ENCODE measurements at places on chromosomes 6 and 20.

DNA sequence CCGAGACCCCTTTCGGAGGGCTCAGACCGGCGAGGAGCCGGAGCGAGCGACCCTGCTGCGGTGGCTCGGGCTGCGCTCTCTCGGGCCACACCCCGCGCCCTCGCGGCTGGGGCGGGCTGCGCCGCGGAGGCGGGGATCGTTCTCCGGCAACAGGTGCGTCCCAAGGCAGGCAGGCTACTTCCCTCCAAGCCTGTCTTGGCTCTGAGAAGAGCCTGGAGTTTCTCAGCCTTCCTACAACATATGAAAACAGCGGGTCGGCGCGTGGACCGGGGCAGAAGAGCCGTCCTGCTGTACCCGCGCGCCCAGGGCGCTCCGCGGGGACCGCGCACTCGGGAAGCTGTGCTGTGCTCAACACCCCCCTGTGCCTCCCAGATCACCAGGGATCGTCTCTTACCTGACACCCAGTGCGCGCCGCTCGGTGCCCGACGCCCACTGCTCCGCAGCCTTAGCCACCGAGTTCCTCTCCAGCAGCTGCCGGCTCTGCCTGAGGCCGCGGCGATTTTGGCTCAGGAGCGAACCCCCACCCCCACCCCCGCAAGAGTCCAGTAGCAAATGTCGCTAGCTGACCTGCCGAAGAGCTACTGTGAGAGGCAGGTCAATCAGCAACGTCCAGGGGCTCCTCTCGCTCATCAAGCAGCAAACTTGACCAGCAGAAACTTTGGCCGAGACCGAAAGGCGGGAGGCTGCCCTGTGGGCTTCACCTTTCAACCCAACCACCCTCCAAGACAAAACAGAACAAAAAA, 3.7 kb upstream of the OLIG3 start:
- peak overlapping the region; percentile 64 for H3K4me3 ChIP-seq
- no peak for DNase-seq
- peaks cover 81% of the 10 kb centered on the region for H3K27me3 ChIP-seq
- H3K27ac ChIP-seq, result no peak overlapping the region
- H3K36me3 ChIP-seq, result peaks cover 5% of the 10 kb centered on the region
- peaks cover 48% of the 10 kb centered on the region for H3K4me1 ChIP-seq

DNA sequence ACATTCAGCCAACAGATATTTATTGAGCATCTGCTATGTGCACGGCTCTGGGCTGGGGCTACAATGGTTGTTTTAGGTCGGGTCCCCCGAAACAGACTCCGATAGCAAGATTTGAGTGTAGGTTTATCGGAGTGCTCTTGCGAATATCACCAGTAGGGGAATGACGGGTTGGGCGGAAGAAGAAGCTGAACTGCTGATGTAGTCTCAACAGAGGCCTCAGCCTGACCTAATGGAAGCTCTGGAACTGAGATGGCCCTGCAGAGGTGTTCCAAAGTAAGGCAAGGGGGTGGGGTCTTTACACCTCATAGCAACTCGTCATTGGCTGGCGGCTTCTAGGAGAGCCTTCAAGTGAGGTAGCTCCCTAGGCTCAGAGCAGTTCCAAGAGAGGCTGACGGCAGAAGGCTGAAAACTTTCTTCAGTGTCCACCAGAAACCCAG, 1.1 kb downstream of the L3MBTL1 start:
- peaks cover 6% of the 10 kb centered on the region for H3K4me1 ChIP-seq
- H3K27me3 ChIP-seq, result peaks cover 37% of the 10 kb centered on the region
- no peak for DNase-seq
- no peak overlapping the region for H3K27ac ChIP-seq

DNA sequence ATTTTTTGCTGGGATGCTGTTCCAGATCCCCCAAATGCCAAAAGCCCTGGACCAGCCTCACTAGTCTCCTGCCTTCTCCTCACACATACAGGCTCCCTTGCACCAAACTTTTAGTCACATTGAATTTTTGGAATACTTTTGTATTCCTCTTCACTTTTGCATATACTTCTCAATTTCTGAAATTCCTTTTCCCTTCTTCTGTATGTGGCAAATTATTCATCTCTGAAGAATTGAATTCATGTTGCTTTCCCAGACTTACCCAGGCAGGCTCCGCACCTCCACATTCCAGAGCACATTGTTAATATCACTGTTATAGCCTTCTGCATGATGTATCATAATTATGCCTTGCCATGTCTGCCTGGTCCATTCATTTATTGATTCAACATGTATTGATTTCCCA, 255.3 kb upstream of the POU3F2 start:
- H3K4me1 ChIP-seq, result no peaks in the 10 kb centered on the region
- H3K27me3 ChIP-seq, result no peaks in the 10 kb centered on the region

GRCh38 chr20:36919715-36920333, 31.7 kb downstream of the SAMHD1 start:
- DNase-seq, result no peak
- H3K4me1 ChIP-seq, result peaks cover 6% of the 10 kb centered on the region
- H3K4me3 ChIP-seq, result no peak overlapping the region
- H3K27ac ChIP-seq, result no peak overlapping the region
- no peaks in the 10 kb centered on the region for H3K27me3 ChIP-seq

DNA sequence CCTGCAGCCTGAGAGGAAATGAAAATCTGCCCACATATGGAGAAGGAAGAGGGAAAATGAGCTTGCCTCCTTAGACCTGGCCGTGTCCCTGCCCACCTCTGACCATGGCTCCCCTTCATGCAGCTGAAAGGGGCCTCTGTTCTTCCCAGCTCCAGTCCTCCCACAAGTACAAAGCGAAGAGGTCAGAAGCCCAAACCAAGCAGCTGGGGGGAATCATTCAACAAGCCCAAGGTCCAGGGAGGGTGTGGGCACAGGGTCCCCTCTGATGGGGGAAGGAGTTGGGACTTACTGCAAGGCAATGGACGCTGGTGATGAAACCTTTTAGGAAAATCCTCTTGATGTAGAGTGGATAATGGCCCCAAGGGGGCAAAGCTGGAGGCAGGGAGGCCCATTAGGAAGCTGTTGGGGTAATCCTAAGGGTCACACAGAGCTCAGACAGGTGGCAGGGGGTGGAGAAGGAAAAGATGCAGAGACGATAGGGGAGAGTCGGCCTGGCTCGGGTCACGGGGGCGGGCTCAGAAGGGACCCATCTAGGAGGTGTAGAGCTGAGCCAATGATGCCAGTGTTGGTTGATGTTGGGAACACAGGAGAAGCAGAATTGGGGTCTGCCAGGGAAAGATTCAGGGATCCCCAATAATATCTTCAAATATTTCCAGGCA, 16.1 kb upstream of the GRM4 start:
- H3K27me3 ChIP-seq, result peaks cover 28% of the 10 kb centered on the region
- no peaks in the 10 kb centered on the region for H3K4me1 ChIP-seq
- H3K27ac ChIP-seq, result no peak overlapping the region

GRCh38 chr20:53592992-53593465, 610 bp downstream of the ZNF217 start:
- DNase-seq, result no peak
- peaks cover 39% of the 10 kb centered on the region for H3K4me1 ChIP-seq
- H3K27me3 ChIP-seq, result no peaks in the 10 kb centered on the region
- H3K27ac ChIP-seq, result peak overlapping the region; percentile 99

DNA sequence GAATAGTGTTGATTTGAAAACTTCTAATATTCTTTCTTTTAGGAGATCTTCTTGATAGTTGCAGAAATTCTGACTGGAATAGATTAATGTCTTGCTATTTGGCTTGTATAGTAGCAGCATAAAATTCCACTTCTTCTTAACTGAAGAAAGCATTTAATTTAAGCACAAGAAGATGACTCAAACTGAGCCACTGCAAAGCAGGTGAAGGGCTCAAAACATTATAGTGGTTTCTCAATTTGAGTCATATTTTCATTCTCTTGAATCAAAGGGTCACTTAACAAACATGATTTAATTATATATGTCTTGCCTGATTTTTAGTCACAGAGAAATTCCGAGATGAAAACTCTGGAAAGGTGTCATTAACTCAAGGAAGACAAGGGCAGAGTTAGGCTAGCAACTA, 239.3 kb downstream of the ZNF217 start:
- H3K4me3 ChIP-seq, result no peak overlapping the region
- H3K27me3 ChIP-seq, result no peaks in the 10 kb centered on the region
- H3K4me1 ChIP-seq, result peaks cover 6% of the 10 kb centered on the region
- no peak for DNase-seq
- peaks cover 4% of the 10 kb centered on the region for H3K36me3 ChIP-seq
- no peak overlapping the region for H3K27ac ChIP-seq

DNA sequence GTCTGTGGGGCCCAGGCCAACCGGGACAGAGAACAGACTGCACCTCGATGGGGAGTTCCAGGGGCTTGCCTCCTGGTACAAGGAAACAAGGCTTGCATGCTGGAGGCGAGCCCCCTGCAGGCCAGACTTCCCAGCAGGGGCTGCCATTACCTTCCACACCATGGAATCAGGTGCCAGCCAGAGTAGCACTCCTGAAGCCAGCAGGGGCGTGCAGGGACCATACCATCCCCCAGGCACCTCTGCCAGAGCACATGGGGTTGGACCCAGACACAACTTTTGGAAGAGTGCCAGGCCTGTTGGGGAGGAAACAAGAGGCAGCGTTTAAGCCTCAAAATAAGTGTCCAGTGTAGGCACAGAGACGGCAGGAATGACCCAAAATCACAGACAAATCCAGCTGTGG, 6.5 kb downstream of the DDO start:
- peaks cover 8% of the 10 kb centered on the region for H3K27me3 ChIP-seq
- no peak for DNase-seq
- H3K4me1 ChIP-seq, result no peaks in the 10 kb centered on the region
- H3K27ac ChIP-seq, result no peak overlapping the region
- no peaks in the 10 kb centered on the region for H3K36me3 ChIP-seq

- H3K27ac ChIP-seq, result no peak overlapping the region
- H3K36me3 ChIP-seq, result no peaks in the 10 kb centered on the region
- no peaks in the 10 kb centered on the region for H3K4me1 ChIP-seq
- H3K27me3 ChIP-seq, result peaks cover 3% of the 10 kb centered on the region
- no peak overlapping the region for H3K4me3 ChIP-seq
These were observed 70.9 kb downstream of the LCA5 start for GRCh38 chr6:79466207-79466834.

- H3K27ac ChIP-seq, result no peak overlapping the region
- H3K36me3 ChIP-seq, result no peaks in the 10 kb centered on the region
These were observed 635.3 kb downstream of the UTRN start for GRCh38 chr6:144920391-144920961.

GRCh38 chr6:37633581-37634237, 64.0 kb downstream of the MDGA1 start:
- no peaks in the 10 kb centered on the region for H3K36me3 ChIP-seq
- H3K27ac ChIP-seq, result no peak overlapping the region
- no peak for DNase-seq
- no peak overlapping the region for H3K4me3 ChIP-seq
- H3K4me1 ChIP-seq, result peaks cover 10% of the 10 kb centered on the region

DNA sequence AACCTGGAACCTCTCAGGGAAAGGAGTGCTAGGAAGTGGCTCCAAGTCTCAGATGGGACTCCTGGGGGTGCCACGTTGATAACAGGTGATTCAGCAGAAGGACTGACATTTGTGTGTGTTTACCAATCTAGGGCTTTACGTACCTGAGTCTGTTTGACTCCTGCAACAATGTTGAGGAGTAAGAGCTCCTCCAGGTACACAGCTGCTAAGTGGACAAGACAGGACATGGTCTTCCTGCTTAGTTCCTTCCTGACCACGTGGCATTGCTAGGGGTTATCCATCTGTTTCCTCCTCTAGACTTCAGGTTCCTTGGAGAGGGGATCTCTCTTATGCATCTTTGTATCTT, 164.5 kb upstream of the SLC24A3 start:
- no peaks in the 10 kb centered on the region for H3K36me3 ChIP-seq
- H3K27me3 ChIP-seq, result no peaks in the 10 kb centered on the region
- no peak for DNase-seq

DNA sequence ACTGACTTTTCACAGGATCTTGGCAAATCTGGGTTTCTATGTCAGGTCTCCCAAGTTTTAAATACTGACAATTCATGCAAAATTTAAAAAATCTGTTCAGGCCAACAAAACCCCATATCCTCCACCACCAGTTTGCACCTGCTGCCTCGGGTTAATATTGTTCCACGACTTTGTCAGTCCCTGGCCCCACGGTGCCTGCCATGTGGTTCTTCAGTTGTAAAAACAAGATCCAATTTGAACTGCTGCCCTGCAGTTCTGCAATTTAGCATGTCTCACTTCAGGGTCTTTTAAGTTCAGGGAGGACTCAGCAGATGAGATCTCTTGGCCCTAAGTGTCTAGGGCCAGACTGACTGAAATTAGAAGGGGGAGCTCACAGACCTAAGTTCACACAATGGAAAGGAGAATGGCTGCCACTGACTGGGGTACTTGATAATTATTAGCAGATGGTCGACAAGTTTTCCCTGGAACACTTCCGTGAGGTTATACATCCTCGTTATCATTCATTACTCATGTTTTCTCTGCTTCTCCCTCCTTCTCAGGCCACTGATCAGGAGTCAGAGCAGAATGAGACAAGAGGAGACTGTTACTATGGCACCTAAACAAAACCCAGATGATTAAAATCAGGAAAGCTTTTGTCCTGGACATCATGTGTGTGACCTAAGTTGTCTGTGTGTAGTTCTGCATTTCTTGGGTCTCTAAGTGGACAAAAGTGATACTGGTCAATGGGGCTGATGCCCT, 223.6 kb downstream of the KIF16B start:
- H3K27me3 ChIP-seq, result no peaks in the 10 kb centered on the region
- no peak overlapping the region for H3K27ac ChIP-seq
- no peak overlapping the region for H3K4me3 ChIP-seq
- DNase-seq, result no peak
- no peaks in the 10 kb centered on the region for H3K36me3 ChIP-seq
- no peaks in the 10 kb centered on the region for H3K4me1 ChIP-seq

DNA sequence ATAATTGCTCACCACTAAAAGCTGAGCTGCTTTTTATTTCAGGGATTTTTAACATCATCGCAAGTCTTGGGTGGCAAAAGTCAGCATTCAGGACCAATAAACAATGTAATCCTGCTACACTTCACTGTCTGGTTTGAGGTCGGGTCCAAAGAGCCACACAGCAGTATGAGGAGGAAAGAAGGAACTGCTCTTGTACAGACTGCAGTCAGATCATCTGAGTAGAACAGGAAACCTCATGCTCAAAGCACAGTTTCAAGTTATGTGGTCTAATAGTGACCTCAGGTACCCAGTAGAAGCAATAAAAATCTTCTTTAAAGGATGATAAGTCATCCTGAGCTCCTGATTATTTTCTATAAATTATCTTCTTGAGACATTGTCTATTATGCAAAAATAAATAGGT, 211.4 kb downstream of the FUT9 start:
- H3K27ac ChIP-seq, result no peak overlapping the region
- no peaks in the 10 kb centered on the region for H3K36me3 ChIP-seq
- H3K4me1 ChIP-seq, result no peaks in the 10 kb centered on the region
- DNase-seq, result no peak
- H3K27me3 ChIP-seq, result no peaks in the 10 kb centered on the region

GRCh38 chr20:47008842-47009518, 114.3 kb downstream of the EYA2 start:
- H3K27me3 ChIP-seq, result peaks cover 31% of the 10 kb centered on the region
- H3K36me3 ChIP-seq, result no peaks in the 10 kb centered on the region
- DNase-seq, result no peak

GRCh38 chr6:34189806-34190503, 44.1 kb upstream of the GRM4 start:
- H3K4me1 ChIP-seq, result no peaks in the 10 kb centered on the region
- no peak for DNase-seq
- no peak overlapping the region for H3K27ac ChIP-seq

Measured in activated CD4-positive, alpha-beta memory T cell treated with anti-CD3 and anti-CD28 coated beads, Interleukin-2, amount 10 ng/mL, durations not matched to agents 7 days and 5 days (primary cell).